ENCODE measurements at places on chromosomes 5 and 9.

DNA sequence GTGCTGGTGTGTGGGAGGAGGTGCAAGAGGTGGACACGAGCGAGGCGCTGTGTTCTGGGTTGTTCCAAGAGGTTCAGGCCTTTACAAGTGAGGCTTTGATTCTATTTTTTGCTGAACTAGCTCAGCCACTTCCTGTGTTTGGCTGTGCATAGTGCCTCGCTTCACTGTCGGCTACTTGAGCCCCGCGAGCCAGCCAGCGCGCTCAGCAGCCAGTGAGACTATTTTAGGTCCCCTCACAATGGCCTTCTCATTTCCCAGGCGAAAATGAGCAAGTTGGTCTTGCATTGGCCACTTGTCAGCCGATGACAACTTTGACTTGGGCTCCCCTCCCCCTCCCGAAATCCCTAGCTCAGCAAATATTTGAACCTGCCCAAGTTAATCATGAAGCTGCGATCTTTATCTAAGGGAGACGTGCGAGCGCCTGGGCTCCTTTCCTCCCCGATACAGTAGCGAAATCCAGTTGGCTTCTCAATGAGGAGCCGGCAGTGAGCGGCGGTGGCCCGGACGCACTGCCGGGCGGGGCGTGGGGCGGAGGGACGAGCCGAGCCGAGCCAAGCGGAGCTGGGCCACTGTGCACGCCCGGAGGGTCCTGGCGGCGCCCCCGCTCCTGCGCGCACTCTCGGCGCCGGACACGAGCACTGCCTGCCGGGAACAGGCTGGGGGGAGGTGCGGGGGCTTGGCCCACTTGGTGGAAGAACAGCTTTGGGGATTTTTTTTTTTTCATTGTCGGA, 72.6 kb downstream of the PIK3R1 start:
- DNase-seq: peak; percentile 8

DNA sequence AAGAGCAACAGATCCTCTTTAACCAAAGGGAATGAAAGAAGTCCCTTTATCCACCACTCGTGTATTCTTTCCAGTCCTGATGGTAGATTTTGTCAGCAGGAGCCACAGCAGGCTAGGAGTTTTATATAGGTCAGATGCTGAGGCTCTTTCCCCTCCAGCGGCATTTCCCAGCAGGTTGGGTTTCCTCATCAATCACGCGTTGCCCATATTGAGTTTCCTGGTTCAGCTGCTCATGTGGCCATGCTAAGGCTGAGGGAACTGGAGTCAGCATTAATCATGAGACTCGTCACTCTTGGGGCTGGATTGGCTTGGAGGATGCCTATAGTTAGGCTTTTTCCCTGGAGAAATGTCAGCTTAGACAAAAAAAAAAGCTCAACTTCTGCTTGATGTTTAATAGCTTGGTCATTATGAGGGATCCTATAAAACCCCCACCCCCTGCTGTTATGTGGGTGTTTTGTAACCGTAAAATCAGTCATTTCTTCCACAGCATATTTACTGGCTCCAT, 193.4 kb upstream of the GAS1 start:
- no peak for DNase-seq

DNA sequence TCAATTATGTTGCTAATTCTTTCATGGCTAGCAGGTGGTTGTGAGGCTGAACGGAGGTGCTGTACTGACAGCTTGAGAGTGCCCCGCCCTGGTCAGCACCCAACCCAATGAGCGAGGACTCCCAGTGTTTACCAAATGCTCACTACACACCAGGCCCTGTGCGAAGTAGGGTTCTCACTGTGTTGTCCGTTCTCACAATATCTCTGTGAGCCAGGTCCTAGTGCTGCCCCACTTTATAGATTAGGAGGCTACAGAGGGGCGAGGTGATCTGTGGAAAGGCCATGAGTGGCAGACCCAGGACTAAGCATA, 28.2 kb downstream of the COL15A1 start:
- no peak for DNase-seq

DNA sequence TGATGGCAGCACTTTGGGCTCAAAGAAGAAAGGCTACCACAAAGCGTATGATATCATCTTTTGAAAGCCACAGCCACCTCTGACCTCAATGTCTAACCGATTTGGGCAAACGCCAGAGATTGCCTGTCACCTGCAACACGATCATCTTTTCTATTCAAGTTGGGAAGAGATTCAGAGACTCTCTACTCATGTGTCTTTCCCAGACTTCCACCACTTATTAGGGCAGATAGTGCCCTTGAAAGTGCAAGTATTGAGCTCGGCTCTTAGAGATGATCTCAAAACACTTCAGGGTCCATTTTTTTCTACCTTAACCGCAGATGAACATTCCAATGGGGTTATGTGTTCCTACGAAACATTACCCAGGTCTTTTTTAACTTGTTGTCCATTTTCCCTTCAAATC, 213.7 kb downstream of the DRD1 start:
- no peak for DNase-seq

DNA sequence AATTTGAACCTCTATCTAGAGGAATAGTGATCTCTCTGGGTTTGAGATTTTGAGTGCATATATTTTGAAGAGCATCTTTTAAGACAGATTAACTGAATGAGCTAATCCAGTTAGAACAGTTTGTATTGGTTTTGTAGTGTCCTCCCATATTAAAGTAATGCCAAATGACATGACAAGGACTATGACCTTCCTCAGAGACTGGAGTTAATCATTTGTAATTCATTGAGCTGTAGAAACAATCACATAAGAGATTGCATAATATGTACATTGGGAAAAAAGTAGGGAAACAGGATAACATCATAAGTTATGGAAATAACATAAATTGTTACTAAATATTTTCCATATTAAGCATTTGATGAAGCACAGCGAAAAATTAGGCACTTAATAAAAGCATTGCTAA, 45.8 kb upstream of the PRDM9 start:
- DNase-seq: no peak

- DNase-seq: no peak
Measured at GRCh38 chr5:114332493-114332892, 29.4 kb upstream of the KCNN2 start.

- no peak for DNase-seq
Measured at GRCh38 chr5:126865299-126865698, 88.4 kb downstream of the LMNB1 start.

- DNase-seq: no peak
Measured at GRCh38 chr5:180522330-180522729, 28.2 kb downstream of the CNOT6 start.

- DNase-seq: no peak
Measured at GRCh38 chr9:3136686-3137346, 292.9 kb upstream of the PUM3 start.

DNA sequence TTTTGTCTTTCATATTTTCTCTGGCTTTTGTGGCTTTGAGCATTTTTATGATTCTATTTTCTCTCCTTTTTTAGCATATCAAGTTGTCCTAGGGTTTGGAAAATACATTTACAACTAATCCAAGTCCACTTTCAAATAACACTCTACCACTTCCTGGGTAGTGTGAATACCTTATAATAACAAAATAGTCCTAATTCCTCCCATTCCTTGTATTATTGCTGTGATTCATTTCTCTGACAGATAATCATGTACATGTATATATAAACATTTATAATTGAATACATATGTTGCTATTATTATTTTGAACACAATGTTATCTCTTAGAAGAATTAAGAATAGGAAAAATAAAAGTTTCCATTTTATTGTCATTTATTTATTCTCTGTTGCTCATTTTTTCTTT, 14.9 kb upstream of the ADAM19 start:
- no peak for DNase-seq

DNA sequence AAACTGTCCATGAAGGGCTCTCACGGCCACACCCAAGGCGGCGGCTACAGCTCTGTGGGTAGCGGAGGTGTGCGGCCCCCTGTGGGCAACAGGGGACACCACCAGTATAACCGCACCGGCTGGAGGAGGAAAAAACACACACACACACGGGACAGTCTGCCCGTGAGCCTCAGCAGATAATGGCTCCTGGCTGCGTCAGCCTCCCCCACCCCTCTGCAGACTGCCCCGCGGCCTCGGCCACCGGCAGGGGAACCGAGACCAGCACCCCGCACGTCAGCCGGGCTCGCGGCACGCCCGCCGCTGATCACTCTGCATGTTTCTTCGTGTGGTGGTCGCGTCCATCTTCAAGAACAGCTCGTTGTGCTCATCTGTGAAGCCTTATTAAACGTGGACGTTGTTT, 41.5 kb downstream of the TENT4A start:
- no peak for DNase-seq

DNA sequence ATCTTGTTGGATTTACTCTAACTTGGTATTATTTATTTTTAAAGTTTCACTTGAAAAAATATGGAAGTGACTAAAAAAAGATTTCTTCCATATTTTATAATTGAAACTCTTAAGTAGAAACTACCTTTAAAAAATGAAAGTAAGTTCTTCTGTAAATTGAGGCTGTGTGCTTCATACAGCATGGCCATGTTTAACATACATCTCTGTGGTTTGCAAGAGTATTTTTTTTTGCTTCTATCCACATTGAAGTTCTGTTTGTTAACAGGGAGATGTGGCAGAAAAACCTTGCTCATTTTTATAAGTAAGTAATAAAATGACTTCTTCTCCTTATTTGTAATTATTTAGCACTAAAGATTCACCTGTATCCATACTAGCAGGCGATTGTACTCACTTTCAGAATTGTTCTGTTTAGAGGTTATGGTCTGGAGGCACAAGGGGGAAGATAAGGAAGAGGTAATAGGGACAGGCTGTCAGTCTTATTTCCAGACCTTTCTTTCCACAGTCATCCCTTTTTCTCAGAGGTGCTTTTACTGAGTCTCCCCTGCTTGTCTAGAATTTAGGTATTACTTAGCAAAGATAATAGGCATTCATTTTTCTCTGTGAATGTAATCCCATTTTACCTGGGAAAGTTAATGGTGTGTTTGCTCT, 16.0 kb downstream of the FYB1 start:
- no peak for DNase-seq

DNA sequence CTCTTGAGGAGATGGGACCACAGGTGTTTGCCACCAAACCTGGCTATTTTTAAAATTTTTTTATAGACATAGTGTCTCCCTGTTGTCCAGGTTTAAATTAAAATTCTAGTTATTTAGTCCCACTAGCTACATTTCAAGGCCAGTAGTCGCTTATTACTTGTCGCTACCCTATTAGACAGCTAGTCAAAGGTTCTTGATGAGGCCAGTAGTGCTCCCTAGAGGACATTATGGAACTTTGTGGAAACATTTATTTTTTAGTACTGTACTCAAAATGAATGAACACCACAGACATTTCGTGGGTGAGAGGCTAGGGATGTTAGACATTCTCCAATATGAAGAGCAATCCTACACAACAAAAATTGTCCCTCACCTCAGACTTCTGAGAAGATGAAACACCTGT, 14.4 kb upstream of the GRXCR2 start:
- DNase-seq: peak; percentile 47

- no peak for DNase-seq
Measured at GRCh38 chr5:73338256-73339050, 110.1 kb downstream of the FOXD1 start.

DNA sequence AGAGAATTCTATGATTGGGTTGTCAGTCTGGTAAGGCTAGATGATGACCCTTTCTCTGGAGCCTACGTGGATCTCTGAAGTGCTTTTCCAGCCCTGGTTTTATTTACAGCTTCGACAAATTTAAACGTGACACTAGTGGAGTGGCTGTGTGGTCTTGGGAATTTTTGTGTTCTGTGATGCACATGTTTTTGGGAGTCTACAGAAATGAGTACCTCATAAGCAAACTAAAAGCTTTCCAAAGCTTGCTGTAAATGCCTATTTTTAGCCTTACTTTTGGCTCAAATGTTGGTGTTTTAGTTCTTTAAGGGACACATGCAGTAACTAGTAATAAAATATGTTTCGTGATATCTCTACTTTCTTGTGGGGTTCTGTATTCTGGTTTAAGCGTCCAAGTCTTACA, 3.3 kb downstream of the LARP1 start:
- DNase-seq: no peak

DNA sequence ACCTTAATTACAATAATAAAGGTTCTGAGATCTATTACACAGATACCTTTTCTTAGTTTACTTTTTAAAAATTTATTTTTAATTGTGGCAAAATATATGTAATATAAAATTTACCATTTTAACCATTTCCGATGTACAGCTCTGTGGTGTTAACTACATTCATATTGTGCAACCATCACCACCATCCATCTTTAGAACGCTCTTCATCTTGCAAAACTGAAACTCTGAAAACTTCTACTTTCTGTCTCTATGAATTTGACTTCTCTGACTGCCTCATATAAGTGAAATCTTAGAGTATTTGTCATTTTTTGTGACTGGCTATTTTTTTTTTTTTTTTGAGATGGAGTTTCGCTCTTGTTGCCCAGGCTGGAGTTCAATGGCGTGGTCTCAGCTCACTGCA, 26.8 kb downstream of the WWC1 start:
- no peak for DNase-seq

- DNase-seq: no peak
Measured at GRCh38 chr5:154966081-154966841, 25.4 kb downstream of the MRPL22 start.

GRCh38 chr9:134472256-134472655, 146.0 kb downstream of the RXRA start:
- no peak for DNase-seq

- no peak for DNase-seq
Measured at GRCh38 chr9:96818533-96818932, 35.8 kb downstream of the ZNF782 start.

- DNase-seq: no peak
Measured at GRCh38 chr9:132011896-132012295, 67.8 kb downstream of the MED27 start.

DNA sequence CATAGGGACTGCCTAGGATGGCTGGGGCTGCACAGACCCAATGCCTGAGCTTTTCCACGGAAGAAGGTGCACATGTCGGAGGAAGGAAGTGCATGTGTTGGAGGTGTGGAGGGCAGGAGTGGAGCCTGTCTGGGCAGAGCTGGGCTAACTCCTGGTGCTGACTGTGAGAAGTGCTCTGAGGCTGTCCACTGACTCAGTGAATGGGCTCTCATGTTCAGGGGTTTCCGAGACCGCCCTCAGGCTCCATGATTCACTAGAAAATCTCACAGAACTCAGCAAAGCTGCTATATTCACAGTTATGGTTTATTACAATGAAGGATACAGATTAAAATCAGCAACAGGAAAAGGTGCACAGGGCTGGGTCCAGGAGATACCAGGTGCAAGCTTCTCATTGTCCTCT, 37.2 kb downstream of the NTNG2 start:
- DNase-seq: no peak

GRCh38 chr5:58793888-58794657, 211.2 kb downstream of the RAB3C start:
- no peak for DNase-seq

DNA sequence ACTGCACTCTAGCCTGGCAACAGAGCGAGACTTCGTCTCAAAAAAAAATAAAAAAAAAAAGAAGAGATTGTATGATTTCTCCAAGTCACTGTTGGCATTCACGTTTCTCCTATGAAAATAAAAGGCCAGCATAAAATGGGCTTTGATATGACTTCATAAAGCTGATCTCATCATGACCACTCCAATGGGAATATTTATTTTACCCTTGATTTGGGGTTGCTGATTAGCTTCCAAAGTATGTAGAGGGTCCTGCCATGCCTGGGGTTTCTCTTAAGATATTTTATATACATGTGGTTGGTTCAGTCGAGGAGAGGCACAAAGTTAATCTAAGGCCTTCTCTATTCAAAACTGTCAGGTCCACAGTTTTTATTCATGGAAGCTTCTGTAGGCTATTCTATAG, 247.0 kb upstream of the TNC start:
- no peak for DNase-seq

- no peak for DNase-seq
Measured at GRCh38 chr5:71528206-71528605, 58.9 kb upstream of the MCCC2 start.

All from Kasumi-1 (cell line).